Stimulated activated CD8-positive, alpha-beta memory T cell treated with anti-CD3 and anti-CD28 coated beads, Interleukin-15, amount 100 ng/mL, for 1 hour (primary cell): ENCODE measurements at places on chromosomes 16 and 17.

GRCh38 chr17:46984341-46984740, 5.3 kb upstream of the RPRML start:
- DNase-seq = no peak

DNA sequence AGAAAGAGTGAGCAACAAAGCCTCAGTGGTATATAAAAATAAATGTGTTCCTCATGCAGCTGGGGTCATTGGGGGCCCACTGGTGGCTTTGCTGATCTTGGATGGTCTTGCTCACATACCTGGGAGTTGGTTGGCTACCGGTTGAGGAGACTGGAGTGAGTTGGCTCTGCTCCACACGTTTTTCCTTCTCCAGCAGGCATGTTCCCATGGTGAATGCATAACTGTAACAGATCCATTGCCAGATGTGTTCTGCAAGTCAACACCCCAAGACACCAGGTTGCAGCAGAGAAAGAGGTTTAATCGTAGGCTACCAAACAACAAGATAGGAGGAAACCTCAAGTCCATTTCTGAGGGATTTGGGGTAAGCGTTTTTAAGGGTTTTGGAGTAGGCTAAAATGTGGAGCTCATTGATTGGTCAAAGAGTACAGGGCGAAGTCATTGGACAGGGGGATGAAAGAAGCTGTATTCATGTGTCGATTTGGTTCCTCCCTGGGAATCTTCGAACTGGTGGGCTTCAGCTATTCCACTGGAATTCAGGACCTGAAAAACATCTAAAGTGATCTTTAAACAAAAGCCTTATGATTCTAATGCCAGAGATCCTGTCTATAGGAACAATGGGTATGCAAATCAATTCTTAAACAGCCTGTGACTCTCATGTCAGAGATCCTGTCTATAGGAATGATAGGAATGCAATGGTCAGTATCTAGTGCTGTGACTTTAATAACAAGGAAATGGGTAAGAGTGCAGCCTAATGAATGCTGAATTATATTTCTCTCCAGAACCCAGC, 467.5 kb upstream of the C16orf82 start:
- no peak for DNase-seq

DNA sequence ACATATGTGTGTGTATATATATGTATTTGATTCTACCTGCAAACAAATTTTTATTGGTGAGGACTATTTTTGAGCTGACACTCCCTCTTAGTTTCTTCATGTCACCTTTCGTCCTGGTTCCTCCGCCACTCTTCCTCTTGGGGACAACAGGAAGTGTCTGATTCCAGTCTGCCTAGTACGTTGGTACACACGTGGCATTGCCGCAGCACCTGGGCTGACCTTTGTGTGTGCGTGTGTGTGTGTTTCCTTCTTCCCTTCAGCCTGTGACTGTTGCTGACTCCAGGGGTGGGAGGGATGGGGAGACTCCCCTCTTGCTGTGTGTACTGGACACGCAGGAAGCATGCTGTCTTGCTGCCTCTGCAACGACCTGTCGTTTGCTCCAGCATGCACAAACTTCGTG, 29.4 kb upstream of the CACNG5 start:
- no peak for DNase-seq

- DNase-seq = peak; percentile 47
Observed at GRCh38 chr17:46212634-46213435, 19.6 kb upstream of the KANSL1 start.
